Activated naive CD8-positive, alpha-beta T cell treated with anti-CD3 and anti-CD28 coated beads, Interleukin-2, amount 50 U/mL, for 24 hours (primary cell): ENCODE measurements at places on chromosomes 2 and 18.

- no peak for DNase-seq
Observed at GRCh38 chr2:184534986-184535385, 63.3 kb upstream of the ZNF804A start.

DNA sequence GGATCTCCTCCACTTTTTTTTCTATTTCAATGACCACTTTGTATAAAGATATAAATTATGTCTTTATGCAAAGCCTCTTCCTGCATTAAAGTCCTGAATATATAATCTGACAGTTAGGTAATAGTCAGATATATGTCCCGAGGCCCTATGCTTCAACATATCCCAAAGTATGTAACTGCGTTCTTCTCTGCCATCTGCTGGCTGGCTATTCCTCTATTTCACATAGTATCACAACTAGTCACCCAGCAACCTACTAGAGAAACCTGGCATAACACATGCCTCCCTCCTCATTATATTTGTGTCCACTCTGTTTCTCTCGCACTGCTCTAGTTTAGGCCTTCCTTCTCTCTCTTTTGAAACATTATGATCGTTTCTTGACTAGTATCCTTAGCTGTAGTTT is 640.8 kb downstream of the DPP10 start:
- DNase-seq, result no peak

DNA sequence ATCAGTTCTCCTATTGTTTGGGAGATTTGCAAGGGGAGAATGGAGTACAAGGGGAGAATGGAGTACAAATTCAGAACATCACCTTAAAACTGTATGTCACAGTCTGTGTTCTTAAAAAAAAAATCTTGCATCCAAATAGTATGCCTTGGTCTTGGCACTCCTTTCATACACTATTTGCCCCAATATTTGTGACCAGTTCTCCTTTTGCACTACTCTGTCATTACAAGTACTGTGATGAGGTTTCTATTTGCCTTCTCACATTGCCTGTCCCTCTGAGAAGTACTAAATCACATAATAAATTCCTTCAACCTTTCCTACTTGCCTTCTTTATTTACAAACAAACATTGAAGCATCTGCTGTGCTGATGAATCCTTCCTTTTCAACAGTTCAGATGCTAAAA is 36.0 kb upstream of the NCK2 start:
- DNase-seq, result no peak

DNA sequence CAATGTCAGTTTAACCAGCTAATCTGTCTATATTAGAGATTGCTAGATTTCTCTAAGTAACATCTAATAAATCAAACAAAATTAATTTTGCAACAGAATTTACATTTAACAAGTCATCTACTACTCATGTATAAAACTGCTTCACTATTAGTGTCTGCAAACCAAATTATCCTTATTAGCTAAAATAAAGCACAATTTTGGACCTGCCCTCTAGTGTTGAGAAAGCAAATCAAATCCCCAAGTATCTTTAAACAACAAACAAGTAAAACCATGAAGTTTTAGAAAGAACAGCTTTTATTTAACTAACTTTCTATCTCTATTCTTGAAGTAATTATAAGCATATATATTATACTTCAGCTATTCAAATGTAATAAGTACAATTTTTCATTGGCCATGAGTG is 113.1 kb upstream of the SP3 start:
- no peak for DNase-seq

GRCh38 chr2:223918671-223919134 is 26.4 kb downstream of the WDFY1 start:
- DNase-seq, result no peak

DNA sequence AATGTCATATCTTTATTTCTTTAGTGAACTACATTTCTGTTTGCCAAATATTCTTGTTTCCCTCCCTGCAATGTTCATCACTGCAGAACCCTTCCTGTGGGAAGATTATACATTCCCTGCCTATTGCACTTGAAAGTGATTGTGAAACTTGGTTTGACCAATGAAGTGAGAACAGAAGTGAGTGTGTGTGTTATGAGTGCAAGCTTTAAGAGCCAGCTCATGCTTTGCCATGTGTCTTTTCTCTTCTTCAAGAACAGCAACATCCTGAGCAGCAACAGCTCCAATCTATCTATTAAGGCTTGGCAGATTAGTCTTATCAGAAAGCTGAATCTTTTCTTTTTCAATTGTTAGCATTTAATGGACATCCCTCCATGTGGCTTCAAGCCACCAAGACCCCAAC is 42.0 kb upstream of the UBE2E3 start:
- no peak for DNase-seq

- DNase-seq, result no peak
Observed at GRCh38 chr2:151830961-151831360, 2.7 kb upstream of the ARL5A start.

- no peak for DNase-seq
Observed at GRCh38 chr2:3025261-3025660, 352.4 kb downstream of the EIPR1 start.

GRCh38 chr2:3462493-3463104 is 56.7 kb downstream of the ADI1 start:
- DNase-seq, result no peak

DNA sequence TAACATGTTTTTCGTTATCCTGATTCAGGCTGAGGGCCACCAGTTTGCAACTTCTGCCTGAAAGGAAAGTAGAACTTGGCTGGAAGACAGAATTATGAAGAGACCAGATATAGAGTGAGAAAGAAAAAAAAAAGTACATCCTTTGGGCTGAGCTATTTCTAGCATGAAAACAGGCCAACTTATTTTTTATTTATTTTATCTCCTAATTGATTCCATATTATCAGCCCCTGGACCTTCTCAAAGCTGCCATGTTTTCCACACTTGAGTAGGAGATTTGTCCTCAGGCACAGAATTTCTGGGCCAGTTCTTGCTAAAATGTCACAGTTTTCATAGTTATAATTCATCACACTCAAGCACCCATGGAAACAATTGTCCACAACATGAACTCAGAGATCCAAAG is 586.8 kb upstream of the CNTNAP5 start:
- DNase-seq, result no peak

GRCh38 chr2:127024769-127025358 is 82.1 kb downstream of the BIN1 start:
- no peak for DNase-seq

DNA sequence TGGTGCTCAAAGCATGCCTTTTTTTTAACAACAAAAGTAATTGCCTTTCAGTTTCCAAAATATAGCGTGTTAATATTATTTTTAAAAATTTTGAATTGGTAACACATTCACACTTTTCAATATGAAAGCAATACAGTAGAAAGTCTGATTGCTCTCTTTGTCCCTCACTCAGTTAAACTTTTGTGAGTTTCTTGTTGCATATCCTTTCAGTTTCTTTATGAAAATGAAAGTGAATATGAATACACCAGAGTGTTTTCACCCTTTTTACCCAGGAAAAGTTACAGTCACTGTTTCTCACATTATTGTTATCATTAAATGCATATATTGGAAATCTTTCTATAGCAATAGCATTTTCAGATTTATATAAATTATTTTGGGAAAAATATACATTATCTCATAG is 377.4 kb upstream of the CRIM1 start:
- no peak for DNase-seq

DNA sequence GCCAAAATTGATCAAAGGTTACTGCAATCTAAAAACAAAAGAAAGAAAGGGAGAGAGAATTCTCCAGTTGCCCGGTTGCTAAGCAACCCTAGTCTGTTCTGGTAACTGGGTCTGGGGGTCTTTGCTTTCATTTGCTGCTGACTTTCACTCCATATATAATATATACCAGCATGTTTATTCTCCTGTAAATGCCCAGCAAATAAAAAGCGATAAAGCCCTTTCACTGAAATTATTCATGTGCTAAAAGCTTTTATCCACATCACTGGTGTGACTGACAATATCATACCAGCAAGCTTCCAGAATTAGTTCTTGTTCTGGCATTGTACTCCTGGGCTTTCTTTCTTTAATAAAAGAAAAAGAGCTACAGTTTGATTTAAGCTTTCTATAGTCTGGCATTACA is 75.5 kb upstream of the ST8SIA3 start:
- no peak for DNase-seq

GRCh38 chr2:236643480-236643879 is 73.9 kb downstream of the ACKR3 start:
- DNase-seq, result no peak

- no peak for DNase-seq
Observed at GRCh38 chr2:160269365-160269764, 69.3 kb upstream of the ITGB6 start.

DNA sequence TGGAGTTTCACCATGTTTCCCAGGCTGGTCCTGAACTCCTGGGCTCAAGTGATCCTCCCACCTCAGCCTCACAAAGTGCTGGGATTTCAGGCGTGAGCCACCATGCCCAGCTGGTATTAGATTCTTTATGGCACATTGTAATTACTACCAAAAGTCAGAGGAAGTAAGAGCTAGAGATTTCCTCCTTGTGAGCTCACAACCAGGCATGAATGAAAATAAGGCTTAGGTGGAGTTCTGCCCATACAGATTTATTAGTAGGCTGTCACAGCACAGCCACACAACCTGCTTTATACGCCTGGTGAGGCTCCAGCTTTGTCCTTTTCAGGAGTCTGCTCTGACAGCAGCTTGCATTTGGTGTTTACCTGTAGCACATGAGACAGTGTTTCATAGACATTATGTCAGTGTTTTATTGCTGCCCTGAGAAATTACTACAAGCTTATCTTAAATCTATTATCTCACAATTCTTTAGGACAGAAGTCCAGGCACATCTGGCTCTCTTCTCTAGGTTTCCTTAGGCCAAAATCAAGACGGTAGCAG is 156.6 kb downstream of the TANC1 start:
- no peak for DNase-seq

DNA sequence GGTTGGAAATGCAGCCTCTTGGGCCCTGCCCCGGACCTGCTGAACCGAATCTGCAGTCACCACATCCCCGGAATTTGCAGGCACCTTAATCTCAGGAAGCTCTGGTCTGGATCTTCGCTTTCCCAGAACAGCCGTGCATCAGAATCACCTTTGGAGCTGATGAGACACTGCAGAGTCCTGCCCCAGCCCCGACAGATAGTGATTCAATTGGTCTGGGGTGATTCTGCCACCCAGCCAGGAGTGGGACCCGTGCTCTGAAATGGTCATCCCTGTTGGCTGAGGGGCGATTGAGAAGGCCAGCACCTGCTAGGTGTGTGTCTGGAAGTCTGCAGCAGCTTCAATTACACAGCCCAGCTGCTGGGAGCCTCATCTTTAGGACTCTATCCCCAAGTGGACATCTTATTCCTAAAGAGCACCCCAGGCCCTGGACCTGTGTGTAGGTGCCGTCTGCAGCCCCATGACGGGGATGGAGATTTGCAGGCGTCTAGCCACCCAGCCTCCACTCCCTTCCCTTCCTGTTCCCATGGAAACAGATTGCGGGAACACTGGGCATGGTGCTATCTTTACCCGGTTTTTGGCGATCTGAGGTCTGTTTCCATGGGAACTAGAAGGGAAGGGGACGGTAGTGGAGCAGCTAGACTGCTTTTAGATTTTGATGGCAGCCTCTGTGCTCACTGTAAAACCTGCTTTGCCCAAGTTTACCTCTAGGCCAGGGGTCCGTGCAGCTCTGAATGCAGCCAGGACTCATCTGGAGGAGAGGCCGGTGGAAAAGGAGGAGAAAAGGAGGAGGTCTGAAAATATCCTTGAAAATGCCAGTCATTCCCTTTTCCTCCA is 156.1 kb downstream of the LDLRAD4 start:
- no peak for DNase-seq

DNA sequence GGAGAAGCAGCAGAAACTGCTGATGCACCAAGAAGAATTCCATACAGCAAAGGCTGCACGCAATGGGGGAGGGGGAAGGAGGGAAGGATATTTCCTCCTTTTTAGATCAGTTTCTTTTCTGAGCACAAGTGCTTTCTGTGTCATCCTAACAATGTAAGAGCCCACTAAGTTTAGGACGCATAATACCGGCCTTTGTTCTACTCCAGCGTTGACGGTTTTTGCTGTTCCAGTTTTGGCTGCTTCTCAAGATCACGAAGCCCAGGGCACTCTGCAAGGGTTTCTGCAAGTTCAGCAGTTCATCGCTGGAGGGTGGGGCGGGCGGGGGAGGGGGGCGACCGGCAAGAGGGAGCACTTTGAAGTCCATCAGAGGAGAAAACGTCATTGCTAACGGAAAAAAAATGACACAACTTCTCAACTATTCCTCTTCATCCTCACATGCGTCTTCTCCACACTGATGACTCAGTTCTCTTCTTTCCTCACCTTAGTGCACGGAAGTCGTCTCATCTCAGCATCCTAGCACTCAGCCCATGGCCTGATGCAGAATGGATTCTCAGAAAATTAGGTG is 8.7 kb downstream of the FAM178B start:
- no peak for DNase-seq

GRCh38 chr2:12717191-12718014 is 667 bp downstream of the TRIB2 start:
- DNase-seq, result peak; percentile 62

DNA sequence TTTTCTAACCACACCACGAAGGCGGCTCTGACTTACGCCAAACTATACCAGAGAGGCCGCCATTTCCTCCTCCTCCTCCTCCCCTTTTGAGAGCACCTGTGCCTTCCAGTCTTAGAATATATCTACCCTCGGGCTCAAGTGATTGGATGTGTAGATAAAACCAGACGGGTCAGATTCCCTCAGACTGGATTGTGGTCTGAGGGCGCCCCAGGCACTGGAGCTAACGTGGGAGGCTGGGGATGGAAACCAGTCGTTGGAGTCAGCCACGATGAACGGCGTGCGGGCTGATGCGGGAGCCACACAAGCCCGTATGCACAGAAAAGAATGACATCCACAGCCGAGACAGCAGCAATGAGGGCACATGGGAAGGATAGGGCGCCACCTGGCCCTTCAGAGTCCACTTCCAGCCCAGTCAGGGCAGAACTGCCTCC is 12.3 kb upstream of the ODC1 start:
- no peak for DNase-seq

DNA sequence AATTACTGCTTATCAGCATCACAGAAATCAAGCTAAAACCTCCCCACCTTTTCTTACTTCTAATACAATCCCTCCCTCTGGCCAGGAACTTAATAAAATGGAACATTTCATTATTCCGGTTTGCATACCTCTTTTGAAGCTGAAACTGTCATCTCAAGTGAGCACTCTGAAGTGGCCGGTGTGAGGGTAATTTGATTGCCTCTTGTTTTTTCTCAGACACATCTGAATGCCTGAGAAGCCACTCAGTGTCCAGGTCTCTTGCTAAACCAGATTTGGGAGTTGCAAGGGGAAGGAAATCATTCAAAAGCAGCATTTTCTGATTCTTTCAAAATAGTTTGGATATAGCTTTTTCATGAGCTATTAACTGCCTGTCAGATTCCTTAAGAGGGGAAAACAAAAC is 190.3 kb downstream of the C1D start:
- no peak for DNase-seq

- DNase-seq, result no peak
Observed at GRCh38 chr2:25372405-25373268, 30.9 kb upstream of the DNMT3A start.

DNA sequence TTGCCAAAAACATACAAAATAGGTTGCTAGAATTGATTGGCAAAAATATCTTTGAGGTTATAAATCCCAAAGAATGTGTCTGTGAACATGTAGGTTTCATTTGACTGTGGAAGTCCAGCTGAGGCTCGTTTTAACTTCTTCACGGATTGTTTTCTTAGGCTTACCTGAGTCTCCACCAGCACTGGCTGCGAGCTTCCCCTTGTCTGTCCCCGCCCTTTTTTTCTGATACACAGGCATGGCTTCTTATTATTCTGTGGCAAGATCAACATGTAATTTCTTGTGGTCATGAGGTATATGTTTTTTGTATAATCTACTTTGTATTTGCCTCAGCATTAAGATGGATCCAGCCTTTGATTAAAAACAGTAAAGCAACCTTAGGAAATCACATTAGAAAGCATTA is 7.2 kb upstream of the SLC40A1 start:
- no peak for DNase-seq

GRCh38 chr18:73741946-73742345 is 405.7 kb downstream of the FBXO15 start:
- DNase-seq, result no peak
